ENCODE measurements at places on chromosomes 13 and 19.
A peak's percentile ranks its signal among the peaks of the same experiment; 100 is the strongest.

GRCh38 chr13:87208636-87209035 is 462.5 kb upstream of the SLITRK5 start:
- no peak for DNase-seq

GRCh38 chr13:28753208-28753892 is 34.6 kb upstream of the SLC46A3 start:
- no peak for DNase-seq

- no peak for DNase-seq
Measured at GRCh38 chr13:60707878-60708277, 310.9 kb downstream of the TDRD3 start.

GRCh38 chr13:104875038-104875754 is 1660.3 kb downstream of the EFNB2 start:
- DNase-seq, result no peak

- peak; percentile 55 for DNase-seq
Measured at GRCh38 chr19:6577476-6578125, 13.3 kb downstream of the CD70 start.

GRCh38 chr13:114102521-114103288 is 29.7 kb downstream of the RASA3 start:
- no peak for DNase-seq

DNA sequence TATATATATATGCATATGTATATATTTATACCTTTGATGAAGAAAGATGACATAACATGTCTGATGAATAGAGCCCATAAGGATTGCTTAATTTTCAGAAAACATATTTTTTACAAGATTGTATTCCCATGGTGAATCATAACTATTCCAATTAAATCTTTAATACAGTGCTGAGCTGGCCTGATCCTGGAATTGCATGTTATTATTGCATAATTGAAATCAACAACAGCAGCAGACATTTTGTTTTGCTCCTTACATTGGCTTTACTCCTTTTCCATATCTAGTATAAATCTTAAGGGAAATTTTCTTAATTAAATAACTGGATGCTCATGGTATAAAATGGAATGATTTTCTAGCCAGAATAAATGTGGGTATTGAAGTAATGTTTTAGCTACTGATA is 22.0 kb downstream of the POSTN start:
- DNase-seq, result no peak

GRCh38 chr13:49395451-49395865 is 48.4 kb downstream of the CAB39L start:
- DNase-seq, result no peak

GRCh38 chr13:62524061-62524460 is 1108.4 kb upstream of the PCDH20 start:
- DNase-seq, result no peak

- no peak for DNase-seq
Measured at GRCh38 chr13:110676595-110677587, 29.0 kb downstream of the CARS2 start.

DNA sequence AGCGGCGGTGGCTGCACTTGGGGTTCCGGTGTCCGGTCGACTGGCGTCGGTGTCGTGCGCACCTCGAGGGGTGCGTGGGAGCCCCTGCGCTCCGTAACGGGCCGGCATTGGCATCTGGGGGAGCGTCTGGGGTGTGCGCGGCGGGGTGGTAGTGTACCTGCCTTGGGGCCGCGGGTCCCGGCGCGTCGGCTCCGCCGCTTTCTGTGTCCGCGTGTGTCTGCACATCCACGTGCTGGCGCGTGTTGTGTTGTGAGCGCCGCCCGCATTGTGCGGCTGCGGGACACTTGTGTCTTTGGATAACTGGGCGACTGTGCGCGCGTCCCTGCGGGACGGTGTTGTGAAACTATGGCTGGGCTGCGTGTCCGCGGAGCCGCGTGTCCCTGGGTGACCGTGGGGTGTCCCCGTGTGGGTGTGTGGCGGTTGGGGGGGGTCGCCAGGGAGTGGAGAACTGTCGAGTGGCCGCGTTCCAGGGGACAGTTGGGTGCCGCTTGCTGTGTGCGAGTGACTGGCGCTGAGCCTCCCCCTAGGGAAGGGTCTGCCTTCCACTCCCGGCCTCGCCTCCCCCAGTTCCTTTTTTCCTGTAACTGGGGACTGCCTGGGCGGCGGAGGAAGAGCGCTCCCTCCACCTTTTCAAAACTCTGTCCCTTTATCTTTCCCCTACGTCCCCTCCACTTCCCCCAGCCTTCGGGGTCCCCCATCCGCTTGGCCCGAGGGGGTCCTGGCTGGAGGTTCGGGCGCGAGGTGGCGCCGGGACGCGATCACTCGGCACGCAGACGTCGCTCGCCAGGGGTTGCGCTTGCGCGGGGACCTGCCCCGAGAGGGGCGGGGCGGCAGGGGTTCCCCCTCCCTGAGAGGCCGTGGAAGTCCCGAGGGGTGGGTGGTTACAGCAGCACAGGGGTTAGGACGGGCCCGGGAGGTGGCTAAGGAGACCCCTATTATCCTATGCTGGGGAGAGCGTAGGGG is 5.7 kb upstream of the NFIC start:
- DNase-seq, result peak; percentile 51

GRCh38 chr19:5621945-5622464 is 571 bp downstream of the SAFB2 start:
- no peak for DNase-seq

DNA sequence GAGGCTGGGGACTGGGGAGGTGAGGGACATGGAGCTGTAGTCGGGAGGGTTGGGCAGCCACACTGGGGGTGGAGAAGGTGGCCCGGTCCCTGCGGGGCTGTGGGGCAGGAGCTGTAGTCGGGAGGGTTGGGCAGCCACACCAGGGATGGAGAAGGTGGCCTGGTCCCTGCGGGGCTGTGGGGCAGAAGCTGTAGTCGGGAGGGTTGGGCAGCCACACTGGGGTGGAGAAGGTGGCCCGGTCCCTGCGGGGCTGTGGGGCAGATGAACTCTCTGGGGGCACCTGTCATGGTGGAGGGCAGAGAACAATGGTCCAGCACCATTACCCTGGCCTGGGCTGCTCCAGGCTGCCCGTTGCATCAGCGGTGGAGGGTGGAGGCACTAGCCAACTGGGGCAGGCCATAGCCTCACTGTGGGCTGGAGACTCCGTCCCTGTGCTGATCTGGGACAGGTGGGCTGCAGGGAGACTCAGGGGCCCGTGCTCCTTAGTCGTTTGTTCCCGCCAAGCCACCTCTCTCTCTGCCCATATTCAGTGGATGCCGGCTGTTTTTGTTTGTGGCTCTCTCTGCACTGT is 51.4 kb downstream of the ATP11A start:
- no peak for DNase-seq

DNA sequence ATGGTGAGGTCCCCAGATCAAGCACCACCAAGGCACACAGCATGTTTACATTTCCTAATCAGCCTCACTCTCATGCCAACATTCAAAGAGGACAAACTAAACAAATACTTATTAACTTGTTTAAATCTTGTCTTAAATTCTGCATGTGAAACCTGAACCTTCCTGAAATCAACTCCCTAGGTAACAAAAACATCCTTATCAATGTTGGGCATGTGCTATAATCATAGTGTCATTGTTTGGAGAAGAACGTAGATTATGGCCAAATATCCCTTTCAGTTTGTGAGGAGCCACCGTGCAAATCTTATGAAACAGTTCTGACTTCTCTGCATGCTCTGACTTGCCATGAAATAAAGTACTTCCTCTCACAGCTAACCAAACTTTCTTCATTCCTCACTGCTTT is 123.8 kb downstream of the NDFIP2 start:
- DNase-seq, result no peak

DNA sequence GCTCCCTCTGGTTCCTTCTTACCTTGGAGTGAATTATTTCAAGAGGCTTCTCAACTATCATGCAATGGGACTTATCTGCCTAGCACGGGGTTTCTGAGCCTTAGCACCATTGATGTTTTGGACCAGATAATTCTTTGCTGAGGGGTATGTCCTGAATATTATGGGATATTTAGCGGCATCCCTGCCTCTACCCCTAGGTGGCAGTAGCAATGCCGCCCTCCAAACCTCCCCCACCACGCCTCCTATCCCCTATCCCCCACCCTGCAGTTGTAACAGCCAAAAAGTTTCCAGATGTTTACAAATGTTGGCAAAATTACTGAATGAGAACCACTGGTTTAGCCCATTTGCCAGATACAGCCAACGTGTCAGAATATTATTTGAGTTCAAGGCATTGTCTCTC is 125.5 kb downstream of the POSTN start:
- no peak for DNase-seq

DNA sequence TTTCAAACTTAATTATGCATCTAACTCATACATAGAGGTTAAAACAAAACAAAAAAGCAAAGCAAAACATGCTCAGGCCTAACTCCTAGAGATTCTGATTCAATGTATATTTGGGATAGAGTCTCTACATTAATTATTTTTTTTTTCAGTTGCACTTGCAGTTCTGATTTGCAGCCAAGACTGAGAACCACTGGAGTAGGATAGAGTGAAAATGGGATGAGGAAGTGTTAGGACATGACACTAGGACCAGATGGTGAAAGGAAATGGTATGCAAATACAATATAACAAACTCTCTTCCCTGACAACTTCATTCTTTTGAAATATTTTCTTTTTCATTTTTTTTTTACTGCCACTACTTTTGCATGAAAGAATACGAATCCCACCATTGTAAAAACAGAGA is 1.8 kb downstream of the CCDC122 start:
- DNase-seq, result no peak

GRCh38 chr13:76723551-76724232 is 162.5 kb downstream of the KCTD12 start:
- DNase-seq, result peak; percentile 47

- DNase-seq, result no peak
Measured at GRCh38 chr19:3201072-3201700, 15.5 kb downstream of the NCLN start.

- no peak for DNase-seq
Measured at GRCh38 chr13:19742643-19743042, 40.1 kb downstream of the PSPC1 start.

DNA sequence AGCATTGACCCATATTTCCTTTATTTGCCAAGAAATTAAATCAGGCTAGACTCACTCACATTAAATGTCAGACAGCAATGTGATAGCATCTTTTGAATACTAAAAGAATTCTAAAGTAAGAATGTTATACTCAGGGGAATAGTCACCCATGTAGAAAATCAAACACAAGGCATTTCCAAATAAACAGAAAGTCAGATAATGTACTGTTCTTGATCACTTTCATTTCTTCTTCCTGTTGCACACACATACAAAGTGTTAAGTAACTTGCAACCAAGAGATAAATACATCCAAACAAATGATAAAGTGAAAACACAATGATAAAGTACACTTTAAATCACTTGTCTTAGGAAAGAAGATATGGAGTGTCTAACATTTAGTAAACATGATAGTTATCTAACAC is 1366.6 kb upstream of the MIR17HG start:
- DNase-seq, result no peak

GRCh38 chr19:32823747-32824102 is 45.8 kb downstream of the SLC7A9 start:
- no peak for DNase-seq

DNA sequence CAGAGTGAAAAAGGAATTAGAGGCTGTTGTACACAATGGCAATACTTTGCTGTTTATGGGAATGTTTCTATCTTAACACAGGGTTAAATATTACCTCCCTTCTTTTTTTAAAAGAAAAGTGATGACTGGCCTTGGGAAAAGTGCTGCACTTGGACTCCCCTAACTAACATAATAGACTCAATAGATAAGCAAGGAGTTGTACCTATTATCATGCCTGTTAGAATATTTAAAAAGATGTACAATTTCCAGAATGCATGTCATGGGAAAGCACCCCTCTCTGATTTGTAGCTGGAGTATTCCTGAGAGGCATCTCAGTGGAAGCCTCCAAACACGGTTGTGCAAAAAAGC is 79.3 kb upstream of the GPC6 start:
- DNase-seq, result no peak

- DNase-seq, result no peak
Measured at GRCh38 chr19:38675611-38676010, 28.2 kb downstream of the ACTN4 start.

DNA sequence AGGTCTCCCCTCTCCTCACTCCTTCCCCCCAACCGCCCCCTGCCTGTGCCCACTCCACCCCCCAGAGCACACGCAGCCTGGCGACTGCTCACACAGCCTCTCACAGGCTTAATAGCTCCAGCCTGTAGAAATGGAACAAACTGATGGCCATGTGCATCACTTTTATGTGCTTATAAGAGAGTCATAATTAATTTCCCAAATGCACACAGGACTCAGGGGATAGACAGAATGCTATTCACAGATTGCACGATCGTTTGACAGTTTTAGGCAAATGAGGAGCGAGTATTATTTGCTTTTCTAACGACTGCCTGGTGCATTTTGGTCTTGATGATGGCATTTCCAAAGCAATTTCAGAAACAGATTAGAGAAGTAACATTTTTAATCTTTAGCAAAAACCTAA is 97.7 kb upstream of the VSTM2B start:
- DNase-seq, result no peak

- no peak for DNase-seq
Measured at GRCh38 chr19:39498798-39499642, at the start of gene DLL3. Gene DLL3, plus strand, starts transcription at chr19:39498947. Its CDS starts 28 bp downstream, at chr19:39498975.

DNA sequence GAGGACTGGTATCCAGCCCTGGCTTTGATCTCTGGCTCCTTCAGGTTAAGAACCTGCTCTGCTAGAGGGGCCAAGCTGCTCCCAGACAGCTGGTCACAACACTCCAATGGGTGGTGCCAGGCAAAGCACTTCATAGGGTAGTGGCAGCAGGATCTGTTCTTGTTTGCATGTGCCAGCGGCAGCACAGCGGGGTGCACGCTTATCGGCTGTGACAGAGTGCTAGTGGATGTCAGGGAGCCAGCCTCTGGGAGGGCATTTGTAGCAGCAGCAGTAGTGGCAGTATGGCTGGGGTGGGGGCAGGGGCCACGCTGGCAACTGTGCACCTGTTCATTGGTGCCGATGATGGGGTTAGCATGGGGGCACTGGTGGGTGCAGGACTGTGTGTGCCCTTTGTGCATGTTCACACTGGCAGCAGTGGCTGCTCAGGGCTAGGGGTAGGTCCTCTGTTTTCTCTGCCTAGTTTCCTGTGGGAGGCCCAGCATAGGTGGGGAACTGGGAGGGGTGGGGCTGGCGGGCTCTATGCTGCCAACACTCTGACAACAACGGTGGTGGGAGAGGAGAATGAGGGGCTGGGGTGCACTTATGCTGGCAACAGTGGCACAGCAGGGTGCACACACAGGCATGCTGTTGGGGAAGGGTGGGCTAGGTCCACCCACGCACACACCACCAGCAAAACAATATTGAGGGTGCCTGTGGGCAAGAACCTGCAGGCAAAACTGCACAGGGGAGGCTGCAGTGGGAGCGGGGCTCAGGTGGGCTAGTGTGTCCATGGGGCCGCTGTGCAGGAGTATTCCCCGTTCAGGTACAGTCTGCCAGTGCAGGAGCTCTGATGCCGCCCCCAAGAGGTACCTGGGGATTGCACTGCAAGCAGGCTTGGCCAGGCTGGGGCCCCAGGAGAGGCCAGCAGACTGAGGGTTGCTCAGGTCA is 19.3 kb downstream of the AP1M1 start:
- peak; percentile 71 for DNase-seq
